GM12891 (cell line): ENCODE measurements at places on chromosomes 12 and 14.

DNA sequence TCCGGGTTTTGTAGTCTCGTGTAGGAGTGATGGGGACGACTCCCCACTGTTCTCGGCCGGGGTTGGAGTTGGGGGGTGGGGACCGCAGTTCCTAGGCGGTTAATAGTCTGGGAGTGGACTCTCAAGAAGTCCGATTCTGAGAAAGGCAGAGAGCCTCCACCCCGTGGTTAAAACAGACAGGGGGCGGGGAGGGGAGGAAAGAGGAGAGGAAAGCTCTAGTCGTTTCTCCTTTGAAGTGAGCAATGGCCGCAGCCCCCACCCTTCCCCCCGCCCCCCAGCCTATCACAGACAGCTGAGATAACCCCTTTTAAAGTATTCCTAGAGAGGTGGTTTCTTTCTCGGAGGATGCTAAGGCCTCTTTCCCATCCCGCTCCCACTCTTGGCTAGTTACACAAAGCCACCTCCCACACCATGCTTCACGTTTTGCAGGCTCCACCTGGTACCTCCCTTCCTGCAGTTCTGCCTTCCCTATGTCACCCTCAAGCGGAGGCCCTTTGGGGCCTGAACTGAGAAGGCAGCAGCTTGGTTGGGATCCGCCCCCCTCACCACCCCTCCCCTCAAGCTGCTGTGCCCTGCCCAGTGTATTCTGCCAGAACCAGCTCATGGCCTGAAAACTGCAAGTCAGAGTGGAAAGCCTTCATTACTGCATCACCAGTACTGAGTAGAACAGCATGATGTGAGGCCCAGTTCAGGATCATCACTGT is 853 bp downstream of the USP5 start:
- DNase-seq, result no peak

- DNase-seq, result no peak
Measured at GRCh38 chr12:52602552-52602951, 1.3 kb upstream of the KRT72 start.

DNA sequence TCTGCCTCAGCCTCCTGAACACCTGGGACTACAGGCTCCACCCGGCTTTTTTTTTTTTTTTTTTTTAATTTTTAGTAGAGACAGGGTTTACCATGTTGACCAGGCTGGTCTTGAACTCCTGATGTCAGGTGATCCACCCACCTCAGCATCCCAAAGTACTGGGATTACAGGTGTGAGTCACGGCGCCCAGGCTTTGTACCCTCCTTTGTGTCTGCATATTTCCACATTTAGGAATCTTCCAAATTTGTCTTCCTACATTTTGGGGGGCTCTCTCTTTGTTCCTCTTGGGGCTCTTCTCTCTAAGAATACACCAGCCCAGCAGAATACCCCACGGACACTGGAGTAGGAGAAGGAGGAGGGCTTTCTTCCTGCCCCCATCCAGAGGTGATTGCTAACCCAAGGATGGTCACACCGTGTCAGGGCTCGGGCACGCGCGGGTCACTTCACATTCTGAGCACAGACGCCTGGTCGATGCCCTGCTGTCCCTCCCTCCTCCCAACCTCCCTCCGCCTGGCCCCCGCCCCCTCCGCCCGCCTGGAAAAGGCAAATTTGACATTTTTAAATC is 2.1 kb upstream of the DNAJC22 start:
- DNase-seq, result no peak

- DNase-seq, result no peak
Measured at GRCh38 chr12:114704096-114704495, 20.1 kb upstream of the TBX3 start.

- no peak for DNase-seq
Measured at GRCh38 chr14:79570648-79571047, 640.7 kb downstream of the DIO2 start.

DNA sequence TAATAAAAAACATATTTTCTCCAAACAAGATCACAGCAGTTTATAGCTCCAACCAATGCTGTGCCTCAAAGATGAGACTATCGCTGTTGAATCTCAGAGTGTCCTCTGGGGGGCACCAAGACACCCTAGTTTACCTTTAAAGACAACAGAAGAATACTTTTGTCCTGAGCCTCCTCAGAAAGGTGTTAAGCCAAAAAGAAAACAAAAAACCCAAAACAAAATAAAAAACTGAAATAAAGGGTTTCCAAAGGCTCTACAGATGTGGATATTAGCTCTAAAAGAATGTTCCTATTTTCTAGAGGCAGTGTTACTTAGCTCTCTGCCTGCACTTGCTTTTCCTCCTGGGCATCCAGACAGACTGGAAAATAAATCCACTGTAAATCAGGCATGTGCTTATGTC is 86.9 kb upstream of the TTC7B start:
- peak; percentile 16 for DNase-seq

- DNase-seq, result no peak
Measured at GRCh38 chr12:61251076-61251475, 1009.1 kb upstream of the USP15 start.

DNA sequence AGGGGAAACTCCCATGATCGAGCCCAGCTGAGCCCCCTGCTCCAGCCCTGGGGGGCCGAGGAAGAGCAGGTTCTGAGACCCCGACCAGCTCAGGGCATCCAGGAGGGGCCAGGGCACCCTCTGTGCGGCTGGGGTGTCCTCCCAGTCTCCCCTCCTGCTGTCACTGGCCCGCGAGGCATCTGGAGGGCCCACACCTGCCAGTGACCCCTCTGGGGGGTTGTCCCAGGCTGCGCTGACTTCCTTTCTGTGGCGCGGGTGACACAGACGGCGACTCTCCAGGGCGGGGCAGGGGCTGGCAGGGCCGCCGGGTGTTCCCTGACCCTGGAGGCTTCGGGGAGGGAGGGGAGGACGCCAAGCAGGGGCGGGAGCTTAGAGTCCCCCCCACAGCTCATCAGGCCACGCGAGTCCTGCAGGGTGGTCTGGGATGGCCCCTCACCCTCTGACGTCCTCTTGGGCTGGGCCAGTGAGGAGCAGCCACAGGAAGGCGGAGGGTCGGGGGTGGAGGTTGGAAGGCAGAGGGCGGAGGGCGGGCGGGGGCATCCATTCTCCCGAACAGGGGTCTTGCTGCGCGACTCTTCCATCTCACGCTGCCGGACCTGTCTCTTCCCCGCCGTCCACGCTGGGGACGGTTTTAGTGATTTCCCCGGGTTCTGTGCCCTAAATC is 38.6 kb upstream of the FBRSL1 start:
- no peak for DNase-seq

- no peak for DNase-seq
Measured at GRCh38 chr14:53796734-53797133, 159.9 kb downstream of the BMP4 start.

DNA sequence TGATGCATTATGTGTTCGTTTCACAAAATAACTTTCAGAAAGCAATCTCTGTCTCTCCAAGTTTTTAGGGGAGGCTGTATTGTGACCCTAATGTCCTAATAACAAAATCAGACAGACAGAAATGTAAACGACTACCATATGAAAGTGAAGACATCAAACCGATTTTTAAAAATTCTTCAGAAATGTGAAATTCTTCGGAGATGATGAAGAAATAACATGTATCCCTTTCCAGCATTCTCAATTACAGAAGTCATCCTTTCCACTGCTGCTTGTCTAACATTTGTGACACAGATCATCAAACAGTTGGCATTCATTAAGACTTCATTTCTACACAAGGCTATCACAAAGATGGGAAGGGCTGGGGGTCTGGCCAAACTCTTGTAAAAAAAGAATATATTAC is 41.0 kb downstream of the DMAC2L start:
- no peak for DNase-seq

DNA sequence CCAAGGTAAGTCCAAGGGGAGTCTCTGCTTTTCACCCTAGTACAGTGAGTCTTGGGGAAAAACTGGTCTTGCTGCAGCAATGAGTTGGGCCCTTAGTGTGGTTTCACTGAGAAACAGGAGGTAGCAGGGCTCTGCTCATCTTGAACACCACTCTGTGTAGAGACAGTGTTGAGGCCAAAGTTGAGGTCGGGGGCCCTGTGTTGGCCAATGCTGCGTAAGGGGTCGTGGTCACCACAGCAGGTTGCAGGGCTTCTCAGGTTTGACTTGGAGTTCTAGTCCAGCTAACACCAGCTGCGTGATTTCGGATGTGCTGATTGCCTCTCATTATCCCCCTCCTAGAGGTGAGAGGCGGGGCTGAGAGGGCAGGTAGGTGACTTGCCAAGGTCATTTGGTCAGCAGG is 807.5 kb downstream of the VRK1 start:
- no peak for DNase-seq

DNA sequence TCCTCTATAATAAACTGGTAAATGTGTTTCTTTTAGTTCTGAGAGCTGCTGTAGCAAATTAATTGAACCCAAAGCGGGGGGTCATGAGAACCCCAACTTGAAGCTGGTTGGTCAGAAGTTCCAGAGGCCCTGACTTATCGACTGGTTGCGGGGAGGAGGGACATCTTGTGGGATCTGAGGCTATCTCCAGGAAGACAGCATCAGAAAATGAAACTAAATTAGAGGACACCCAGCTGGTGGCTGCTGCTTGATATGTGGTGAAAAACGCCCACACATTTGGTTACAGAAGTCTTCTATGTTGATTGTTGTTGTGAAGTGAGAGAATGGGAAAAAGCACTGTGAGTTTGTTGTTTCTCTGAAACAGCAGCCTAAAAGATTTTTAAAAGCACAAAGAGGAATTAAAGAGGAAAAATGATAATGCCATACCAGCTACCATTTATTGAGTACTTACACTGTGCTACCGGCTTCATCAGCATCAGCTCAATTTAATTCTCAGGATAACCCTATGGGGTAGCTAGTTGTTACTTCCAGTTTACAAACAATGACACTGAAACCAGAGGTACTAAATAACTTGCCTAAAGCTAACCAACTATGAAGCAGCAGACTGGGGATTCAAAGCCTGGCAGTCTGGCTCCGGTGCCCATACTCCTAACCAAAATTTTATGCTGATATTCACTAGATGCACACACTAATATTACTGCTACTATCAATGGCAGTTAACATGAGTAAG is 24.3 kb downstream of the DDX24 start:
- no peak for DNase-seq

- DNase-seq, result no peak
Measured at GRCh38 chr12:57079821-57080220, 1.2 kb upstream of the NEMP1 start.

- DNase-seq, result peak; percentile 17
Measured at GRCh38 chr12:63150713-63151622, at the start of gene AVPR1A. Gene AVPR1A, minus strand, starts transcription at chr12:63151201. Its CDS starts 365 bp downstream, at chr12:63150836.

DNA sequence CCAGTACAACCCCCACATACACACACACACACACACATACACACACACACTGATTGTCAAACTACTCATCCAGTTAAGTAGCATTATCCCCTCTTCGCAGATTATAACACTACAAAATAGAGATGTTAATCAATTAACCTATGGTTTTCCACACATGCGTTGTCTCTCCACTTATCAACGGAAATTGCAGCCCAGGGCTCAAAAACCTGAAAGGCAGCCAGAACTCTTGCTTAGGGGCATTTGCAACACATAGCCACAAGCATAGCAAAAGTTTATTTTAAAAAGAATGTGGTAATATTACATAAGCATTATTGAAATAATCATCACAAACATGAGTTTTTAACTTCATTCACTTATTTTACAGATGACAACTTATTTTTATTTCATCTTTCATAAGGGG is 265.8 kb downstream of the SLC16A7 start:
- DNase-seq, result no peak

GRCh38 chr12:27013611-27014084 is 536 bp downstream of the TM7SF3 start:
- peak; percentile 6 for DNase-seq

DNA sequence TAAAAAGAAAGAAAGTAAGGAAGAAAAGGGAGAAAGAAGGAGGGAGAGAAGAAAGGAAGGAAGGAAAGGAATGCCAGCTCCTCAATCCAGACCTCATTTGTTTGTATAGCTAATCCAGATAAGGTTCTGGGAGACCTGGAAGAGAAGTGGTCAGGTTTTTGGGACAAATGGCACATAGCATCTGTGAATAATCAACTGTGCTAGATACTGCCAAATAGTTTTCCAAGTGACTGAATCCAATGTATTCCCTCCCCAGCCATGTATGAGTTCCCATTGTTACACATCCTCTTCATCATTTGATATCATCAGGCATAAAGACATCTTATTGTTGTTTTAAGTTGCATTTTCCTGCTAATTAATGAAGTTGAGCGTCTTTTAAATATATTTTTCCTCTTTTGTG is 18.6 kb upstream of the PTGR2 start:
- DNase-seq, result no peak

DNA sequence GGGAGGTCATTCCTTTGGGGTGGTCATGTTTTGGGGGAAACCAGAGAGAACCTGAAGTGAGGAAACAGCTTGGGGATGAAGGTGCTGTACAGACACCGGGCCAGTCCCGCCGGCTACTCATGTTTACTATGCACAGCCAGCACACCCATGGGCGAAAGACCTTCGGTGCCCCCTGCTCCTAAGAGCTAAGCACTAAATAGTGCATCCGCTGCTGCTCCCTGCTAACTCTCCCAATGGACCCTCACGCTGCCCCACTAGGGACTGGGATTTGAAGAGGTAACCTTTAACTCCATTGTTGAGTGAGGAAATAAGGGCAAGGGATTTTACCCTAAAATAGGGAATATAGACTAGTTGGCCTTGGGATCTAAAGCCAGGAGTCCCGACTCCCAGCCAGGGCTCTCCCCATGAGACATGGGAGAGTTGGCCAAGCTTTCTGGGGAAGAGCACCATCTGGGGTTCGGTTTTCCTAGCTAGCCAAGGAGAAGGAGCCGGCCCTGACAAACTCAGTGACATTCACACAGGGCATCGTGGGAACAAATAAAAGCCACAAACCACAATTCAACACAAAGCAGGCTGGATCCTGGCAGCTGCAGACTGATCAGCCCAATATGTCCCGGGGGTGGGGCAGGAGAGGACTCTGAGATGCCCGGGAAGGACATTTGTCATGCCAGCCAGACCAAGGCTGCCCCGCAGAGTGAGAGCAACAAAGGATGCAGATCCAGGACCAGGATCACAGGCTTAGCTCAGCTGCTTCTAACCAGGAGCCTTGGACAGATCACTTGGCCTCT is 91.7 kb downstream of the SINHCAF start:
- DNase-seq, result no peak

DNA sequence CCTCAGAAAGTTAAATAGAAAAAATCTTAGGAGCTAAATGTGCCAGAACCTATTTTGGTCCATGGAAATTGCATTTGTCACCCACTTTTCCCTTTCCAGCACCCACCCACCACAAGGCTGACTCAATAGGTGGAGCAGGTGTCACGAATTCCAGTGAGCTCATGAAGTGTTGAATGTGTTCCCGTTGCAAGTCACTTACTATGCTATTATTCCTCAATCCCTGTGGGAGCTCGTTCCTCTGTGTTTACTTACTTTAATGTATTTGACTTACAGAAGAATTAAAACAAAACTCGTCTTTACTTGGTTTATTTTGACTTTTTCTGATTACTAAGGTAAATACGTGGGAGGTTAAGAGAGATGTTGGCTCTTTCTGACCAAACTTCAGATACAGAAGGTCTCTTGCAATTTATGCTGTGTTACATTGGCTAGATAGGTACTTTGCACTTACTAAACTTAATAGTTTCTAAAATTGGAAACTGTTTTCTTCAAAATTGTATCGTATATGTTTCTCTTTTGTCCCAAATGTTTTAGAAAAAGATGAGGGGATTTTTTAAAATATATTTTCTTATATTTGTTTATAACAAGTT is 269.4 kb upstream of the NOVA1 start:
- no peak for DNase-seq
